ENCODE measurements at places on chromosomes 13 and 19.
A peak's percentile ranks its signal among the peaks of the same experiment; 100 is the strongest.

DNA sequence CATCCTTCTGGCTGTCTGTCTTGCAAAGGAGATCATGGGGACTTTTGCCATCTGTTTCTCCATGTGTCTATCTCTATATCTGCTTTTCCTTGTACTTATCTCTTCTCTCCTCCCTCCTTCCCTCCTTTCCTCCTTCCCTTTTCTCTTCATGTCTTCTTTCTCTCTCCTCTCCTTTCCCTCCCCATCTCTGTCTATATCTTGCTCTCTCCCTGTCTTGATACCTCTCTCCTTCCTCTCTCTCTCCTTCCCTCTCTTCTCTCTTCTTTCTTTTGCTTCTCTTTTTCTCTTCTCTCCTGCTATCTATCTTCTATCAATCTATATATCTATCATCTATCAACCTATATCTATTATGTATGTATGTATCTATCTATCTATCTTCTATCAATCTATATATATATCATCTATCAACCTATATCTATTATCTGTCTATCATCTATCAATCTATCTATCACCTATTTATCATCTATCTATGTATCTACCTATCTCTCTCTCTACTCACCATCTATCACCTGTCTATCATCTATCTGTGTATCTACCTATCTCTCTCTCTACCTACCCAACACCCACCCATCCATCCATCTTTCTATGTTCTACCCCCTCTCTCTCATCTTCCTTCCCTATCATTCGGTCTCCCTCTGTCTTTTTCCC, 27.5 kb downstream of the SPTBN4 start:
- DNase-seq: no peak

DNA sequence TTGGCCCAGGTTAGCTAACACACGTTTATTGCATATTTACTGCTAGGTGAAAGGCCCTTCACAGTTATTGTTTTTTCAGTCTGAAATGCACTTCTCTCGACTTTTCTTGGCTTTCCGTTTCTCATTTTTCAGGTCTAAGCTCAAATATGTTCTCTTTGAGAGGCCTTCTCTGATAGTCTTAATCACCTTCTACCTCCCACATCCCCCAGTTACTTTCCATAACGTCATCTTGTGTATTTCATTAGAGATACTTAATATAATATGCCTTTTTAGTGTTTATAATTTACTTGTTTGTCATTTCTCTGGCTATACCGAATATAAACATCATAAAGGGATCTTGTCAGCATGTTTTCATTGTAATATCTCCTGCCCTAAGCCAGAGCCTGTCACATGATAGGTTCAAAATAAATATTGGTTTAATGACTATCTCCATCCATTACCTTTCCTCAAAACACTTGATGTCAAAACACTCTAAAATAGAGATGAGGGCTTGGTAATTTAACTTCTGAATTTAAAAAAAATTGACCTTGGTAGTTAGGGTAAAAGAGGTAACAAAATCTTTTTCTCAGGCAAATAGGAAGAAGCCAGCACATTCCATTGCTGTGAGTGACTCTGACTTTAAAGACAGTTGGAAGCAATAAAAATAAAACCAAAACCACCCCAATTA, 168.6 kb upstream of the RFC3 start:
- DNase-seq: no peak

DNA sequence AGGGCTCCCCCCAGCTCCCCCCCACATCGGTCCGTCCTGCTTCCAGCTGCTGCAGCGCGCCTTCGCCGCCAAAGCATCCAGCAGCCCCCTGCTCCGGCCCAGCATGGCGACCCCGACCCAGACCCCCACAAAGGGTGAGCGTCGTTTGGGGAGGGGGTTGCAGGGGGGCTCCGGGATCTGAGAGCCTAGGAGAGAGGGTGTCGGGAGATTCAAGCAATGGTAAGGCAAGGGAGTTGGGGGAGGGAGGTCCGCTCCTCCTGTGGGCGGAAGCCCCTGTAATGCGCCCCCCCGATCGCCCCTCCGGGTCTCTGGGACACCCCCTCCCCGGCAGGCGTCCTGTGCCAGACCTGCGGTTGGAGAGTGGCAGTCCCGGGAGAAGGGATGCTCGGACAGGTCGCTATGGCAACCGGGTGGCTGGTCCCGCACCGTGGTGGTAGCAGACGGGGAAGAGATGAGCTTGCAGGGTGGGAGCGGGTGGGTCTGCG, at the start of gene FXYD7:
FXYD7 (plus strand) TSS at position 25 of the 485 bp plus-strand sequence; CDS start at position 104, 79 bp downstream.
- peak; percentile 47 for DNase-seq

DNA sequence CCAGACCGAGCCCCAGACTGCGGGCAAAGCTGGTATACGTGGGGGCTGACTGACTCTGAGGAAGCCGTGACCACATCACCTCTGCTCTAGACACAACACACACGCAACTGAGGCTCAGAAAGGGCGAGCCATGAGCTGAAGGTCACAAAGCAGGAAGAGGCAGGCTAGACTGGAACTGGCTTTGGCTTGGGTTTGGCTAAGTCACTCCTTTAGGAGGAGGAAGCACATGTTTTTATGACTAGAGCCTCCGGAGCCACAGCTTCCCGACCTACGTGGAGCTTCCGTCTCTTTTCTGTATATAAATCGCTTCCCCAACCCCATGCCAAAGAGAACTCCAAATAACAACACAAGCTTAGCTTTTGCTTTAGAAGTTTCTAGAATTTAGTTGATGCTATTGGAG, 48.0 kb downstream of the RFX2 start:
- no peak for DNase-seq

GRCh38 chr13:70844391-70845108, 736.3 kb upstream of the KLHL1 start:
- DNase-seq: no peak

- peak; percentile 63 for DNase-seq
Measured at GRCh38 chr19:11496391-11497163, 9.1 kb downstream of the ZNF653 start.

GRCh38 chr19:12623361-12624031, 12.8 kb downstream of the ZNF791 start:
- DNase-seq: no peak

GRCh38 chr13:50484472-50485113, 358.9 kb downstream of the DLEU7 start:
- no peak for DNase-seq

GRCh38 chr19:21677696-21678418, 89.5 kb downstream of the ZNF100 start:
- no peak for DNase-seq

DNA sequence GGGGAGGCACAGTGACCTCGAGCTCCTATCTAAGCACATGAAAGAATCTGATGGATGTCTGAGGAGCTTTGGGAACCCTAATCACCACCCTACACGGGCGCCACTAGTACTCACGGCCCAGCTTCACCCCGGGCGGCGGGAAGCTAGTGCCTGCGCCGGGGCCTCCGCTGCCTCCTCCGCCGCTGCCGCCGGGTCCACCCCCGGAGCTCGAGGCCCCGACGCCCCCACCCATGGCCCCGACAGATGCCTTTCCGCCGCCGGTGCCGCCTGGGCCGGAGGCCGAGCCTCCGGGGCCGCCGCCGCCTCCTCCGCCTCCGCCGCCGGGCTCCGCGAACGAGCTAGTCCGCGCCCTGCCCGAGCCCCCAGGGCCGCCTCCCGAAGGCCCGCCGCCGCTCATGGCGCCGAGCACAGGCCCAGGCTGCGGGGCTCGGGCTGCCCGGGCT, 312 bp downstream of the GSK3A start:
- no peak for DNase-seq

GRCh38 chr13:93750676-93751075, 524.1 kb downstream of the GPC6 start:
- DNase-seq: no peak

DNA sequence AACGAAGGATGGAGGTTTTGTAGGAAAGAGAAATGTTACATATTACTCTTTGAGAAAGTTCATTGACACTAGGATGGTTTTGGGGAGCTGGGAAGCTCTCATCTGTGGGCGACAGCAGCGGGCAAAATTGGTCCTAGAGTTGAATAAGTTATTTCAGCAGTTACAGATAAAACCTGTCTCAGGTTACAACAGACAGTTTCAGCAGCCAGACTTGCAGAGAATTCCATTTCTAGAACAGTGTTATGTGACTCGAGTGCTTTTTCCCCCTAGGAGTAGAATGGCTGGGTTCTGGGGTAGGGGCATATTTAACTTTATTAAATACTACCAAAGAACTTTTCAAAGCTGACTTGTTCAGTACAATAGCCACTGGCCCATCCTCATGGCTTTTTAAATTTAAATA, 46.7 kb upstream of the UBL3 start:
- DNase-seq: no peak

DNA sequence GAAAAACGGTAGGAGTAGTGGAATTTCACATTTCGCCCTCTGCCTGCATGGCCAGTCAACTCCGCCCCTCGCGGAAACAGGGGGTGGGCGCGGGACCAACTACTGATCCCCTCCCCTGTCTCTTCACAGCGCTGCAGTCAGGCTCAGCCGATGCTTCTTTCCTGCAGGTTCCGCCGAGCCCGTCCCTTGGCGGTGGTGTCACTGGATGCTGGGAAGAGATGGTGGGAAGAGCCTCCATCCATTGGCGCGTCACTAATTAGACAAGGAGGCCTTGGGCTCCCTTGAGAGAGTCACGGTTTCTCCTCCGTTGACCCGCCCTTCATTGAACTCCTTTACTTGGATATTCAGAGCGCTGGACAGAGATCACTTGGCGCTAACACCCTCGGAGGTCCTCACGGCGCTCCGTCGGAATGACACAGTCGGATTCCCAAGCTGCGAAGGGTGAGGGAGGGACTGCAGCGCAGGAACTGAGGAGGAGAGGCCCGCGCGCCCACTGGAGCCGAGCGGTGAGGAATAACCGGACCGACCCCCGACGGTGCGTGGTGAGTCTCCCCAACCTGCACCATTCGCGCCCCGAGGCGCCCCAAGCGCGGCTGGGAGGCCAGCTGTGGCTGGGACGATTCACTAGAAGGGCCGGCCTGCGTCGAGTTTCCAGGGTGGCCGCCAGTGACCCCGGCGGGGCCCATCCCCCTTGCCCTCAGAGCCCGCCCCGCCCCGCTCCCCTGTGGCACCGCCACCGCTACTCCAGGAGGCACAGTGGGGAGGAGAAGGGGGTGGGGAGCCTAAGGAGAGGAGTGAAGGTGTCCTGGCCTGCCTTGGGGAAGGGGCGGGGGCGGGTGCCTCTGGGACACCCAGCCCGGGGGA, 11.2 kb upstream of the CEACAM21 start:
- DNase-seq: no peak

GRCh38 chr19:32404933-32405430, 588 bp upstream of the DPY19L3 start:
- DNase-seq: peak; percentile 80

DNA sequence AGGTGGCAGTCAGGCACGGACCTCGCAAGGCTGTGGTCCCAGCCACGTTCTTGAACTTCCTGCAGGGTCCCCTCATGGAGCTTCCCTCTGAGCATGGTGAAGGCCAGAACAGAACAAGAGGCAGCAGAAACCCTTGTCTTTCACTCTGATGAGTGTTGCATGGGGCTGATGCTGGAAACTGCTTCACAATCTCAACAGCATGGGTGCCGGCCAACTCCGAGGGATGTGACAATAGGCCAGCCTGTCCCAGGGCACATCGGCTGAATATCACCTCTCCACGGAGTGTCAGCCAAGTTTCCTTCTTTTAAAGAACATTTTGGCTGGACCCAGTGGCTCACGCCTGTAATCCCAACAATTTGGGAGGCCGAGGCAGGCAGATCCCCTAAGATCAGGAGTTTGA, 173.9 kb downstream of the FOXO1 start:
- DNase-seq: peak; percentile 28

DNA sequence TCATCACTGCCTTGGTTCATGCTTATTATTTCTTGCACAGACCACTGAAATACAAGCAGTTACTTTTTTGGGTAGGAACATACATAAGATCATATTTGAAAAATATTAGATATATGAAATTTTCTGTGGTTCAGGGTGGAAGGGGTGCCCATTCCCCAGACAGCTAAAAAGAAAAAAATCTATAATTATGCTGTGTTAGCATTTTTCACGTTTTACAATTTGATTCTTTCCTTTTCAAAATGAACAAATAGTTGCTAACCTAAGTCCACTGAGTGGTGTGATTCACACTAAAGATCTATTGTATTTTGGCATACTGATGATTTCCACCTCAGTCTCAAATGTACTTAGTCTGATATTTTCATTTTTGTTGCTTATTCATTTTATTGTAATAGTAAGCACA, 66.8 kb upstream of the FBXL3 start:
- no peak for DNase-seq

DNA sequence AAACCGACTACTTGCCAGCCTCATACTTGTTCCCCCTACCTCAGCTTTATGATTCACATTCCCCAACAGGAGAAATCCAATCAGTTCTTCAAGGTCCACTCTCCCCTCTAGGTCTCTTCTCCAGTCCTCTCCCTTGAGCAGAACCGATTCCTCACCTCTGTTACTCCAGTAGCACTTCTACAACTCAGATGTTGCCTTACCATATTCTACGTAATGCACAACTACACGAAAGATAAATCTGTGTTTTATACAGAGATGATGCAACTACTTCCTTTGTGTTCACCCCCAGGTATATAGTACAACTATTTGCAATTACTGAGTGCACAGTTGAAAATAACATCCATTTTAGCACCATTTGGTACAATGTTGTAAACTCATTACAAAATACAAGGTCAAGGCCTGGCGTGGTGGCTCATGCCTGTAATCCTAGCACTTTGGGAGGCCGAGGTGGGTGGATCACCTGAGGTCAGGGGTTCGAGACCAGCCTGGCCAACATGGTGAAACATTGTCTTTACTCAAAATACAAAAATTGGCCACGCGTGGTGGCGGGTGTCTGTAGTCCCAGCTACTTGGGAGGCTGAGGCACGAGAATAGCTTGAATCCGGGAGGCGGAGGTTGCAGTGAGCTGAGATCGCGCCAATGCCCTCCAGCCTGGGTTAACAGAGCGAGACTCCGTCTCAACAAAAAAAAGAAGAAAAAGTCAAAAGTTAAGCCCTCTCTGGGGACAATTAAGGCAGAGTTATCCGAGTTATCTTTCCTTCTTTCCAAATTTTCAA, 2.8 kb upstream of the WBP4 start:
- DNase-seq: no peak

GRCh38 chr13:114222461-114222968, 12.2 kb upstream of the CDC16 start:
- no peak for DNase-seq

DNA sequence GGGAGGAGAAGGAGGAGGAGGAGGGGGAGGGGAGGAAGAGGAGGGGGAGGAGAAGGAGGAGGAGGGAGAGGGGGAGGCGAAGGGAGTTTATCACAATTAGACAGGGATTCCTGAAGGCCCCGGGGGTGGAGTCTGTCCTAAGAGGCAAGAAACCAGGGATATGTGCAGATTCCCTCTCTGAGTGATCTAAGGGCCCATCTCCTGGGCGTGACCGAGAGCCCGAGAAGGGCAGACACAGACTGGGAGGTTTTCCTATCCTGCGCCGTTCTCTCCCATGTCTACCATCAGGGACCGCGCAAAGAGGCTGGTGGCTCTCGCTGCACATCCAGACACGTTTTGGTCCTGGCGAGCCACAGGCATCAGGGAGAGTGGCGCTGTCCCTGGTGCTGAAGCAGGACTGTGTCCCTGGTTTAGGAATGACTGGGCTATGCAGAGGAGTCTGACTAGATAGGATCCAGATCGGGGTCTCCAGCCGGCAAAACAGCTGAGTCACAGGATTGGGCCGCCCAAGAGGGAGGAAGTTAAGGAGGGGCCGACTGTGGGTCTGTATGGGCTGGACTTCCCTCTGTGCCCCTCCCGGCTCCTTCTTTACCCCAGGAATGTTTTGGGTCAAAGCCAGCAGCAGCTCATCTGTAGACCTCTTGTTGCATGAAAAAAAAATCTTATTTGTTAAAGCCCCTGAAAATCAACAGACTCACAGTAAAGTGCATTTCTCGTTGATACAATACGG, 17.9 kb upstream of the ZNF175 start:
- DNase-seq: peak; percentile 84

GRCh38 chr13:98505217-98505616, 71.7 kb downstream of the STK24 start:
- no peak for DNase-seq

Data from right forelimb (tissue), 1 donor.